RWPE1 (cell line): ENCODE measurements at places on chromosomes 6 and 20.

DNA sequence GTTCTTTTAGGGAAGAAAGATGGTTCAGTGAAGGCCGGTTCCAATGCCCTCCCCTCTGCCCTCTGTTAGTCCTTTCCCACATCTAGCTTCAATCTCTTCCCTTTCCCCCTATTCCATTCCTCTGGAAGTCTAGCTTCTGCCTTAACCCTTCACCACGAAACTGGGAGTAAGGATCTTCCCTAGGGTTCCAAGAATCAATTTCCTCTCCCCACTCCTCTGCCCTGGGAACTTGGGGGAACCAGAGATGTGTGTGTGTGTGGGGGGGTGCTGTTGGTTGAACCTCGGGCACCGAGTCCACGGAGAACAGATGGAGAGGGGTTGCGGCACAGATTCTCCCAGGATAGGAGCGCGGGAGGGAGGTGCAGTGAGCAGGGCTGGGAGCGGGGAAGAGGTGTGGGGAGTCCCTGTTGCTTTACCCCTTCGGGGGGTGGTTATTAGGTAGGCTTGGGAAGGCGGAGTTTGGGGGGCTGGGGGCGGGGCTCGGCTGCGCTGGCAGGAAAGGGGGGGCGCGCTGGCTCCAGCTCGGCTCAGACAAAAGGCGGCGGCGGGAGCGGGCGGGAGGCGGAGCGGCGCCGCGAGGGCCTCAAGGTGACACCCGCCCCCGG is at the start of gene TMEM151B:
TSS of gene TMEM151B (plus strand) at position 530 of the 605 bp plus-strand sequence. CDS start 293 bp downstream, outside the sequence.
- DNase-seq, result no peak

DNA sequence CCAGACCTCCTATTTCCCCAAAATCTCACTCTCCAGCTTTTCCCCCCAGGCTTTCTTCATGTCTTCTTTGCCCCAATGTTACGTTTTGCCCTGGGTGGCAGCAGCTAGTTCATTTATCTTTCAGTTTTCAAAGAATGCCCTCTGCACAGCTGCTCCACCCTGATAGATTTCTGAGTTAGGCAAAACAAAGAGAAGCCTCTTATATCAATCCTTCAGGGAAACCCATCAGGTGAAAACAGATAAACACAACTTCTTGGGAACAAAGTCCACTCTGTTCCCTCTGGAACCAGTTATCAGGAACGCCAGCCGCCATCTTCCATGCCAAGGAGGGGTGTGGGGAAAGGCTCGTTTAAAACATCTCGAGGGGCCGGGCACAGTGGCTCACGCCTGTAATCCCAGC is 34.0 kb downstream of the ZBTB9 start:
- no peak for DNase-seq

- DNase-seq, result no peak
These were observed 10.5 kb downstream of the BCAS4 start for GRCh38 chr20:50805349-50805684.

DNA sequence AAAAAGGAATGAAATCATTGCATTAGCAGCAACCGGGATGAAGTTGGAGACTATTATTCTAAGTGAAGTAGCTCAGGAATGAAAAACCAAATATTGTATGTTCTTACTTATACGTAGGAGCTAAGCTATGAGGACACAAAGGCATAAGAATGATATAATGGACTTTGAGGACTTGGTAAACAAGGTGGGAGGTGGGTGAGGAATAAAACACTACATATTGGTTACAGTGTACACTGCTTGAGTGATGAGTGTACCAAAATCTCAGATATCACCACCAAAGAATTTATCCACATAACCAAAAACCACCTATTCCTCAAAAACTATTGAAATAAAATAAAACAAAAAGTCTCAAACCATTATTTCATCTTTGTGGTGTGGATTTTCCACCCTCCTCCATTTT is 593.5 kb downstream of the TENT5A start:
- no peak for DNase-seq

DNA sequence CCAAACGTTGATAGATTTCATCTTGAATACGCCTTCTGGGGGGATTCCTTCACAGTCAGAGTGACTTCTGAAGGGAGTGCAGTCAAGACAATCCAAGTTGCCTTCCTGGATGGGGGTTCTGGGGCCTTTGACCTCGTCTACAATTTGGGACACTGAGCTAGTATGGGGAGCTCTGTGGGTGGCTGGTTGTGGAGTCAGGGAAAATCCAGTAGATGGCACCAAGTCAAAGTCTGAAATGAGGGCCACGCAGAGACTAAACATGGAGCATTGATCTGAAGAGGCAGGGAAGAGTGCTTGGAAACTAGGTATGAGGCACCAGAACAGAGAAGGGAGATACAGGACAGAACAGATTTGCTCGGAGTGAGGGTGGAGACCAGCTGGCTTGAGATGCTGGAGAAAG is 43.6 kb upstream of the CCN6 start:
- no peak for DNase-seq
